ENCODE measurements at places on chromosomes 4 and X.

DNA sequence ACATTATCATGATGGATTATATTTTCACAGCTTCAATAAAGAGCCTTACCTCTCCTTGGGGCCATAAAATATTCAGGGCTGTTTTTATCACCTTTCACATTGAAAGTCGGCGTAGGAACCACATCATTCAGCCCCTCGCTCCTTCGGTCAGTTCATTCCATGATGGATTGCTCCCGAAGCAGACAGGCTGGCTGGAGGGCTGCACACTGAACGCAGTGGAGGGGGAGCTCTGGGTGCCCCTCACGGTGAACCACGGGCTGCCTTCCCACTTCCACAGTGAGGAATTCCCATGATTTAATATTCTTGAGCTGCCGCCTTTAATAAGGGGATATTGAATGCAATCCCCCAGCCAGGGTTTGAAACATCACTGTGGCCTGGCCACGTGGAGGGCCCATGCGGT is 16.0 kb downstream of the PPP2R2C start:
- no peak for DNase-seq

DNA sequence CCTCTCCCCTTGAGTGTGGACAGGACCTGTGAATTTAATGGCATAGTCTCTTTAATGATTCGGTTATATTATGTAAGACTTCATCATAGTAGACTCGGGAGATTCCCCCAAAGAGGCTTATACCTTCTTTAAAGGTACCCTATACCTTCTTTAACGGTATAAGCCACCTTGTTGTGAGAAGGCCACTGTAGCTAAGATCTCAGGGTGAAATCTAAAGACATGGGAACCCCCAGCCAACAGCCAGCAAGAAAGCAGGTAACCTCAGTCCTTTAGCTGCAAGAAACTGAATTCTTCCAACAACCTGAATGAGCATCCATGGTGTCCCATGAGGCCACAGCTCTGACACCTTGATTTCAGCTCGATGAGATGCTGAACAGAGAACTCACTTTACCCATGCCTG is 931 bp downstream of the DDX60 start:
- no peak for DNase-seq

GRCh38 chr4:38242822-38243387 is 282.7 kb downstream of the PTTG2 start:
- DNase-seq: no peak

DNA sequence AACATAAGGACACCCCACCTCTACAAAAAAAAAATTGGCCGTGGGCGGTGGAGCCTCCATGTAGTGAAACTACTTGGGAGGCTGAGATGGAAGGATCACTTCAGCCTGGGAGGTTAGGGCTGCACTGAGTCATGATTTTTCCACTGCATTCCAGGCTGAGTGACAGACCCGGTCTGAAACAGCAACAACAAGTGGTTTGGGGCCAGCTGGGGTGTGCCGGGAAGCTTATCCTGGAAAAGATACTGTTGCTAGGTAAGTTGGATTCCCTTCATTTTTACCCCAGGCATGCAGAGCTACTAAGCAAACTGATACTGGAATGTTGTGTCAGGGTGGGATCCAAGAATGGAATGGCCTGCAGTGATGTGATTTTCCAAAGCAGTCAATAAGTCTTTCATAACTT is 57.0 kb downstream of the XAGE2 start:
- DNase-seq: no peak

DNA sequence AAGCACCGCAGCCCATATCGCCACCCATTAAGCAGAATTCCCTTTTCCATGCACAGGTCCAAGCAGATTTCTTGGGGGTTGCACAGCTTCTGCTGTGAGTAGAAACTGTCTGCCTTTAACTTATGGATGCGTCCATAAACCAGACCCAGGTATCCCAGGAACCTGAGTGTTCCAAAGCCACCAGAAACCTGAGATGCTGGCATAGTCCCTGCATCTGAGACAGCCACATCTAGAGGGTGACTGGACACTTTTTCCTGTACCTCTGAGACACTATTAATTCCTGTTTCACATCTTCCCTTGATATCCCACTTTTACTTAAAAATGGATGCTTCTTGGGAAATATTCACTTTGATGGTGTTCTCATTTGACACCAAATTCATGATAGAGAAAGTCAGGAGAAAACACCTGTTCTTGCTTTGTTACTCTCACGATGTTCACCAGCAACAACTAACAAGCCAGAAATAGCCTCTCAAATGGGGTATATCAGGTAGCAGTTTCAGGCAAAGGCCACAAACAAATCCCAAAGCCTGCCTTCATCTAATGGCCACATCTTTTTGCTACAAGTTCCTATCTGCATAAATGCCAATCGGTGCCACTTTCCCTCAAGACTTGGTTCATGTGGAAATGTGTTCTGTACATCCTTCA is 45.5 kb upstream of the PRDX4 start:
- DNase-seq: no peak

DNA sequence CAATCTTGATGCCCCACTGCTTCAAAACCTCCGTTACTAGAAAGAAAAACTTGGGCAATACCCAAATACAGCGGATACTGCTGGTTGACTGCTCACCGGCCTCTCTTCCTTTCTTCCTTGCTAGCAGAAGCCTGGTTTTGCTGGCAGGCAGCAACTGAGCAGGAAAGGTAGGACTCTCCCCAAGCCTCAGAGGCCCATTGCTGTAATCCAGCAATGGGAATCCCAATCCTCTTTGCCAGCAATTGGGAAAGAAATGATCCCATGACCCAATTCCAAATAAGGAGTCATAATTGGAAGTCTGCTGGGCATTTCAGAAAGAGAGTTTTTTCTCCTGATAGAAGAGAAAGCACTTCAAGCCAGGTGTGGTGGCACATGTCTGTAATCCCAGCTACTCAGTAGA is 394.5 kb downstream of the BCOR start:
- no peak for DNase-seq

- no peak for DNase-seq
Observed at GRCh38 chrX:131741103-131741581, 197.3 kb downstream of the OR13H1 start.

GRCh38 chr4:176436293-176436973 is 116.7 kb downstream of the SPCS3 start:
- no peak for DNase-seq

DNA sequence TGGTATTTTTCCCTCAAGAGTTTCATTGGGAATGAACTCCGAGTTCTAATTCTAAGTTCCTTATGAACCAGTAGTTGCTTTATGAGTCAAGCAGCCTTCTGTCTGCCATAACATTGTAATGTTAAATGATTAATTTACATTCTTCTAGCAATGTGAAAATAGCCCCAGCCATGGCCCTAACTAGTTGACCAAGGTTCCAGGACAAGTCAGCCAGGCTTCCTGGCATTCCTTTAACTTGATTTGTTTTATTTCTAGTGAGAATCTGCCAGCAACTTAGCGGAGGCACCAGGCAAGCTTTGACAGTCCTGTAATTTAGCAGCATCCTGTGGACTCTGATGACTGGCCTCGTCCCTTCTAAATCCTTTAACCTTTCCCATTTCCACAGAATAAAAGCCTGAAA is 69.0 kb downstream of the GLRA2 start:
- no peak for DNase-seq

DNA sequence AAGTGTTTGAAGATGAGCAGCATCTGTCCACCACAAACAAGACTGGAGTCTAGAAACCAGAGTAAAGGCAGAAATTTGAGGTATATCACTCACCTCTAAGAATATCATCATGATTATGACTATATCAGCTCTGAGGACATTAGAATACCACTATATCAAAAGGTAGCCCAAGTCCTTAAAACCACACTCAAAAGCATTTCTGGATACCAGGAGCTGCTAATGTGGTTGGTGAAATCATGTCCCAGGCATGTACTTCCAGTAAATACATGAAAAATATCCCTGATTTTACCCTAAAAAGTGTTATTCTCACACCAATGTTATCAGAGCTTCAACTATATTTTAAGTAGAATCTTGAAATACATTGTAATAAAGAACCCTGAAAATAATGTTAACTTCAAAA is 136.3 kb upstream of the SMAD1 start:
- DNase-seq: no peak

DNA sequence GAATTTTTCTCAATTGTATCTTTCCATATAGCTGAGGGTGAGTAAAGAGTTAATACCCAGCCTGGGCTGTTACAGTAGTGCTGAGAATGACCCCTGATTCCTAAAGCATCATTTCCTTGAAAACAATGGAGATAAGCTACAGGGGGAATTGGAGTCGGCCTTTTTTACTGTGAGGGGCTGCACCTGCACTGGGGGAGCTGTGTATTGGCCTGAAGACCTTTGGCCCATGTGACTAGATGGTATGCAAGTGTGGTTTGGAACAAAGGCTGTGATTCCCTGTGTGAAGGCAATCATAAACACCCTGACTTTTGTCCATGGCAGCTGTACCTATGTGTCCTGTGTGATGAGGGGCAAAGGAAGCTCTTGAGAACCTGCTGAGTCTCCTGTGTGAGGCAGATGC is 124.0 kb upstream of the HPGD start:
- DNase-seq: no peak

DNA sequence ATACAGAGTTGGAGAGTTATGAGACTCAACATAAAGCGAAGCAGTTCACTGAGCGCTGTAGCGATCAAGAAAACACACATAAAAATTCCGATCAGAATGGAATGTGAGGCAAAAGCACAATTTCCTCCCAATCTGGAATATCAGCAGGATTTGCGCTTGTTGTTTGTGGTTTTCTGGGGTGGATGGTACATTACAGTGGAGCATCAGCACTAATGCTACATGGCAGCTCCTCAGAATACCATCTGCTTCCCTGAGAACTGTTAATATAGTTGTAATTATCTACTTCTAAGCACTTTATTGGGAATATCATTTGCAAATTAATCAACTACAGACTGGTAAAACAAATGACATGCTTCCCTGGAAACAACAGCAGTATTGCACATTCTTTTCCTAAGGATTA is 324.1 kb upstream of the PPARGC1A start:
- no peak for DNase-seq

GRCh38 chrX:72312311-72312940 is 6.7 kb upstream of the CITED1 start:
- DNase-seq: no peak

DNA sequence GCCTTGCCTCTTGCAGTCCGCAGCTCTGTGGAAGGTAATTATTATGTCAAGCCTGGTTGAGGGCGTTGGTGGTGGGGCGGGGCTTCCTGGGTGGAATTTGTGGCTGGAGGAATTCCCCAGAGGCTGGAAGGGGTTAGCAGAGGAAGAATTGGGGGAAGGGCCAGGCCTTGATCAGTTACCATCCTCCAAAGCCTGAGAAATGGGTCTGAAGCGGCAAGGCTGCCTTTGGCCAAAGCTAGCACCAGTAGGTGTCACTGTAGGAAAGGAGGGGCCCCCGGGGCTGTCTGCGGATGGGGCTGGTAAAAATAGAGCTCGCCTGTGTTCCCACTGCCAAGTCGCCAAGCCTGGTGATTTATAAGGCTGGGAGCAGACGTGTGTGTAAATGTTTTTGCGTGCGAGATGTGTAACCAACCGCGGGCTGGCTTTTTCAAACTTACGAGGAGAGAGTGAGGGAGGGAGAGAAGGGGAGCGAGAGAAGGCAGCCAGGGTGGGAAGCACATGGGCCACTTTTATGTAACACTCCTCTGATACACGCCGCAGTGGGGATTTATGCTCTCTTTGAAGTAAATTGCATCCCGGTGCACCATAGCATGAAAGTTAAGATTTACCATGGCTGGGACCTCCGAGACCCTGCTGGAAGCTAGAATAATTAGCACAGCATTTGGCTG is 367.0 kb downstream of the BCOR start:
- peak; percentile 4 for DNase-seq
